ENCODE measurements at places on chromosomes 7 and 10.

DNA sequence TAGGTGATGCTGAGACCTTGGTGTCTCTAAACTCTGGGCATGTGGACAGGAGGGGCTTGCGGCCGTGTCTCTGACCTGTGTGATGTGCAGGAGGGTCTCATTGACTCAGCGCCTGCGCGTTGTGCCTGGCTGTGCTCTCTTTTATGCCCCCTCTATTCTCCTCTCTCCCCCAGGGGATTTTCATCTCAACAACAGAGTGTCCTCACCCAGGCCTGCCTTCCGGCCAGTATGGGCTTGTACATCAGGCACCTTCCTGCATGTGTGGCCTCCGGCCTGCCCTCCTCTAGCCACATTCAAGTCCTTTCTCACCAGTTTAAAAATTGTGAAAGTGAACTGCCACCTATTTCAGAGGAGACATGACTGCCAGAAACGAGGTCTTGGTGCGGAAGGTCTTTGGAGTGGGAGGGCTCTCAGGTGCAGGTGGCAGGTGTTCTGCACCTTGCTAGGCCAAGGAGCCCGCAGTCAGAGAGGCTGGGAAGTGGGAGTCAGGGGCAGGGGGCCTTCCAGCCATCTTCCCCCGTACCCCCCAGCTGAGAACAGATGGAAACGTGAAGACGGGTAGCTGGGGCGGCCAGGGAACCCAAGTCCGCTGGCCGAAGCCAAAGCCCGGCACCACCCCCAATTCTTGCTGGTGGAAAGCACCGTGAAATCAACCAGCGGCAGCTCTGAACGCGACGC, 531 bp upstream of the INTS15 start:
- no peak for DNase-seq

- peak; percentile 50 for DNase-seq
These were observed at the start of gene IL2RA for GRCh38 chr10:6062101-6062771. Gene IL2RA, minus strand, starts transcription at chr10:6062367. Its CDS starts 216 bp downstream, at chr10:6062151.

- no peak for DNase-seq
These were observed 682.8 kb downstream of the INHBA start for GRCh38 chr7:41020056-41020455.

DNA sequence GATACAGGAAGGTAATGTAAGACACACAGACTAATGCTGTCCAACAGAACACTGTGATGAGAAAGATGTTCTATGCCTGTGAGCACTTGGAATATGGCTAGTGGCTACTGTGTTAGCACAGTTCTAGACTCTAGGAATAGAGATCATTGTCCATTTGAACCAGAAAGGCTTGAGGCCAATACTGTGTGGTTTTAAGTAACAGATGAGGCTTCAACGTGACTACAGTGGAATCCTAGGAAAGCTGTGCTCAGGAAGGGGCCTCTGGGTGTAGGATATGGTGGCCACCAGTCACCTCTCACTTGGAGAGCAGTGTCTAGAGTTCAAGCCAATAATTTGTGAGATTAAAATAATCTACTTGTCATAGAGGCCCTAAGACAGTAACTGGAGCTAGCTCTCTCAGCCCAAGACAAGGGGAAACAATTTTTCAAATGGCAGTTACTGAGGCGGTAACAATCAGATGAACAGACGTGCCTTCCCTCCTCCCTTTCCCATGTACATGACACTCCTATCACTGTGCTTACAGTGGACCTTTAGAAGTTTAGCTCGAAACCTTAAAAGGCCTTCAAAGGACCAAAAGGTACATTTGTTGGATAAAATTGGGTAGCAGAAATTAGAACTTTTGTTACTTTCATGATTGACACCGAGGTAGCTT, 10.2 kb downstream of the ZDHHC16 start:
- no peak for DNase-seq

- no peak for DNase-seq
These were observed 435.8 kb upstream of the AKR1E2 start for GRCh38 chr10:4390219-4390618.

GRCh38 chr10:119268871-119269506, 61.6 kb downstream of the GRK5 start:
- DNase-seq, result peak; percentile 90

DNA sequence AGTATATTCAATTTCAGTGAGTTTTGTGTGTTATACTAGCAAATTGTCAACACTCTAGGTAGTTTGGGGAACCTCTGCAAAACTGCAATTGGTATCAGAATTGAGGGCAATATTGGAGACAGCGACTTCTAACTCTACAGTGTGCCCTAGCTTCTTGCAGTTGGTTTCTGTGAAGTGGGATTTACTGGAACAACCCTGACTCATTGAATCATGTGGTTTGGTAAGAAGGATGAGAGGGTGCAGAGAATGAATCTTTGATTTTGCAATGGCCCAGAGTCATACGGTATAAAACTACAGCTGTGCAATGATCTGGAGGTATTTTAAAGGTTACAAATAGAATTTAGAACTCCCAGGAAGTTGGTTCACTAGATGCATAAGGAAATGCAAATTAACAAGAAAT, 129.1 kb upstream of the PPP1R3A start:
- no peak for DNase-seq

DNA sequence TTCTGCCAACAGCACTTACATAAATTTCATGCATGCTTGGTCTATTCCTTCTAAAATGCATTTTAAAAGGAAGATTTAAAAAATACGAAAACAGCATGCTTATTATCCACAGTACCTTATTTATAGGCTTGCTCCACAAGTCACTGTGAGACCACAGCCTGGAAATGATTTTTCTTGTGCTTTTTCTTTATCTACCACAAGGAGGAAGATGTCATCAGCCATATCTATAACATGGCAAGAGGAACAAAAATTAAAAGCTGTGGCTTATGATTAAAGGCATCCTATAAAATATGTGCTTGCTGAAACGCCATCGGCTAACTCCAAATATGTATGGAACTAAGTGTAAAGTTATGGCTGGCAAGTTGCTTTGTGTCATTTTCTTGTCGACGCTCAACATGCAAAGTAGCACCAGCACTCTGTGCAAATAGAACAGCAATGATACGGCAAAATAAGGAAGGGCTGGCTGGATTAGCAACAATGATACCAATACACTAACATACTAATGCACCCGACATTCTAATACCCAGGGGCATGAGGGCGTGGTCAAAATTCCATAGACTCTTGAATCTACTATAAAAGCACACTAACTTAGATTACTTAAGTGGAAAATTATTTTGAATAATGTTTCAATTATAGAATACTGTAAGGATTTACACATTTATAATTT, 41.2 kb upstream of the AKR1E2 start:
- DNase-seq, result no peak

- no peak for DNase-seq
These were observed 511.2 kb upstream of the KLF6 start for GRCh38 chr10:4296161-4296560.

- DNase-seq, result no peak
These were observed 3.0 kb upstream of the PON1 start for GRCh38 chr7:95327356-95327755.

GRCh38 chr7:128919241-128919640, 8.7 kb upstream of the KCP start:
- no peak for DNase-seq

GRCh38 chr7:141045126-141045841, 28.6 kb upstream of the TMEM178B start:
- DNase-seq, result no peak

GRCh38 chr7:117750612-117751563, 122.4 kb downstream of the CTTNBP2 start:
- DNase-seq, result no peak

- DNase-seq, result no peak
These were observed 84.5 kb upstream of the DYNC1I1 start for GRCh38 chr7:95687759-95688343.

GRCh38 chr7:937856-938484, 16.5 kb downstream of the ADAP1 start:
- no peak for DNase-seq

- DNase-seq, result no peak
These were observed 118.5 kb downstream of the NKX6-2 start for GRCh38 chr10:132667342-132668047.

DNA sequence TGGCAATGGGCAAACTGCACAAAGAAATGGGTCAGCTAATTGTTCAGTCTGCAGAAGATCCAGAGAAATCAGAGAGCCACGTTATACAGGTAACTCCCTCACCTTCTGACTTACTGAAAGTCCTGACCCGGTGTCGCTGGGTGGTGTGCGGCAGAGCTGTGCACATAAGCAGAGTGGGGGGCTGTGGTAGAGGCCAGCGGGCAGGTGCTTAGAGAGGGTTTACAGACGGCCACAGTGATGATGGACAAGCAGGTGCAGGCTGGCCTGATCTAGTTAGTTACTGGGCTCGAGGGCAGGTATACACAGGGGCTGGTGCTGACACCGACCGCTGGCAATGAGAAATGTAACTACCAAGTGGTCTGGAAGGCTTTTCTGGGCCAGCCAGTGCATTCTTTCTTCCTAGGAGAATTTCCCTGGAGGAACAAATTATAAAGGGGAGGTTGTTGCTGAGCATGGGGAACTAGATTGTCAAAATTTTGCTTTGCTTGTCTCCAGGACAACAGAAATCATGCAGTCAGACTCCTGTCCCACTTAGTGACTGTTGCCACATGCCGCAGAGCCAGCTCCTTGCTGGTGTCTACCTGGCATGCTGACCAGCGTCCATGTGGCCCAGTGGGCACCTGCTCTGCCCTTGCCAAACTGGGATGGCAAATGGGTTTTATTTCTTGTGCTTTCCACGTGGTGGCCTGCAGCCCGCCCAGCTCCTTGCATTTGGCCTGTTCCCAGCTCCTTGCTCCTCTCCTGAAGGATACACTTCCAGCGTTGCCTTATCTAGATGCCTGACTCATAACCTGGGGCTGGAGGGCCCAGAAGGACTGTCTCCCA, 28.8 kb downstream of the DENND10 start:
- DNase-seq, result no peak

- no peak for DNase-seq
These were observed 448 bp downstream of the SEC24C start for GRCh38 chr10:73744664-73744975.

- no peak for DNase-seq
These were observed 132.5 kb upstream of the EFCAB10 start for GRCh38 chr7:105713488-105714465.

DNA sequence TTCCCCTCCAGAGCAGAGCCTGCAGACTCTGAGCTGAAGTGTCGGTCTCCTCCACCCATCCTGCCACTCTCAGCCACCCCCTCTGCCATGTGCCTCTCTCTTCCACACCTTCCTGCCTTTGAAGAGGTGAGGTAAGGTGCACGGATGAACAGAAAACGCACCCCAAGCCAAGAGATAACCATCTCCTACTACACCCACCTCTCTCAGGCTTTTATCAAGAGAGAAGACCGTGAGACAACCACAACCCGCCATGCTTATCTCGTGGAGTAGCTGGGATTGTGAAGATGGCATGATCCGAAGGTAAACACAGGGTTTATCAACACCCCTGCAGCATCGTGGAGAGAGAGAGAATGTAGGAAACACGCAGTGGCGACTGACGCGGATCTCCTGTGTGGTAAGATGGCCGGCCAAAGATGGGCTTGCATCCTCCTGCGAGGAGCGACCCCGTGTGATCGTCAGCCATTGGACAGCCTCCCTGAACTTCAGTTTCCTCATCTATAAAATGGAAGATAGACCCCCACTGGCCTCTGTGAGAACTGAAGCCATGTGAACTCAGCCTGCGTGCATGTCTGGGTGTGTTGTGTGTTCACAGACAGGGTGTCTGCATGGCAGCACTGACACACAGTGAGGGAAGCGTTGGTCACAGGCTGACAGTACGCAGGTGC, 219.0 kb downstream of the DIP2C start:
- no peak for DNase-seq

DNA sequence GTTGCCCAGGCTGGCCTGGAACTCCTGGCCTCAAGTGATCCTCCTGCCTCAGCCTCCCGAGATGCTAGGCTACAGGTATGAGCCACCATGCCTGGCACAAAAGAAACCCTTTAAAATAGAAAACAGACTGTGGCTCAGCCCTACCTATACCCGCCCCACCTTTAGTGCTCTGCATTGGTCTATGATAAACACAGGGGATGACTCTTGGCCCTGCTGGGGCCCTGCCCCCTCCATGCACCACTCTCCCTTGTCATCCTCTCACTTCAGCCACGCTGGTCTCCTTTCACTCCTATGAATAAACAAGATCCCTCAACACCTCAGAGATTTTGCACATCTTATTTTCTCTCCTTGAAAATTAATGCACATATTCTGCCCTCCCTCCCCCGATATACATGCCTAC, 251.4 kb upstream of the KLF14 start:
- no peak for DNase-seq

- DNase-seq, result no peak
These were observed 186.0 kb downstream of the KIF20B start for GRCh38 chr10:89887406-89887805.

DNA sequence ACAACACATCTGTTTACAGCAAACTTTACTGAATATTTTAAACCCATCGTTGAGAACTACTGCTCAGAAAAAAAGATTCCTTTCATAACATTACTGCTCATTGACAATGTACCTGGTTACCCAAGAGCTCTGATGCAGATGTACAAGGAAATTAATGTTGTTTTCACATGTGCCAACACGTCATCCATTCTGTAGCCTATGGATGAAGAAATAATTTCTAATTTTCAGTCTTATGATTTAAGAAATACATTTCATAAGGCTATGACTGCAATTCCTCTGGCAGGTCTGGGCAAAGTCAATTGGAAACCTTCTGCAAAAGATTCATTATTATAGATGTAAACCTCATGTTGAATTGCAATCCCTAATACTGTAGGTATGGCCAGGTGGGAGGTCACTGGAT, 16.7 kb upstream of the CNNM1 start:
- no peak for DNase-seq

DNA sequence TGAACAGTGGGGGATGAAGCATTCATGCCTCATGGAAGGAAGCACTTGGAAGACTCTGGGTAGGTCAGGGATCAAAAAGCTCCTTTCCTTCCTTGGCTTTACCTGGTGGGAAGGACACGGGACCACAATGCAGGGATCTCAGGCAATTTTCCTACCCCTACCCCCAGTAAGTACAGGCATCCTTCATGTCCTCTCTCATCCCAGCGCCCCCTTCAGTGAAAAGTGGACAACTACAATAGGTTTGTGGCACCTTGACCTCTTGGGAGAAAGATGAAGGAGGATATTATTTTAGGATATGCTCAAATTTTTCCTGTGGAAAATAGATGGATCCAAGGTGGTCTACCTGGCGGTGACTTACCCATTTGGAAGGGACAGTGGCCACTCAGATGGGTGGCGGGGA, 16.5 kb downstream of the AFAP1L2 start:
- DNase-seq, result no peak

GRCh38 chr10:13340068-13340467, 8.0 kb downstream of the SEPHS1 start:
- no peak for DNase-seq

DNA sequence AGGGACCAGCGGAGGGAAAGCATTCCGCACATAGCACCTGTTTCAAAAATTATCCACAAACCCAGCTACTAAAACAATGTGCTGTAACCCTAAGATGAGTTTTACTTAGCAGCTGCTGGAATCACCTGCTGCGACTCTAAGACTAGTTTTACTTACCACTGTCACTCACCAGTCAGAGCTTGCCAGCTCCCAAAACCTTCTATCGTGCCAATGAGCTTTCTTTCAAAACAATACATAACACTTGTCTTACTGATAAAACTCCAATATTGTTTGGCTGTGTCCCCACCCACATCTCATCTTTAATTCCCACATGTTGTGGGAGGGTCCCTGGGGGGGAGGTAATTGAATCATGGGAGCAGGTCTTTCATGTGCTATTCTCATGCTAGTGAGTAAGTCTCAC, 18.4 kb downstream of the ST8SIA6 start:
- no peak for DNase-seq
